ENCODE measurements at places on chromosomes 3 and 15. TPM values are rescaled to one million over a fixed set of nuclear protein-coding genes. Genes with fewer than 3 reads are reported as not detected.

KLHL40 gene
- not detected for total RNA-seq

OGG1 gene
- 30.9 TPM for total RNA-seq

LRRC31 gene
- total RNA-seq, result not detected

TGM4 gene
- total RNA-seq, result not detected

ATP13A4 gene
- total RNA-seq, result not detected
